ENCODE measurements at places on chromosomes 5 and 9. TPM values are rescaled to one million over a fixed set of nuclear protein-coding genes. Genes with fewer than 3 reads are reported as not detected.

DNA sequence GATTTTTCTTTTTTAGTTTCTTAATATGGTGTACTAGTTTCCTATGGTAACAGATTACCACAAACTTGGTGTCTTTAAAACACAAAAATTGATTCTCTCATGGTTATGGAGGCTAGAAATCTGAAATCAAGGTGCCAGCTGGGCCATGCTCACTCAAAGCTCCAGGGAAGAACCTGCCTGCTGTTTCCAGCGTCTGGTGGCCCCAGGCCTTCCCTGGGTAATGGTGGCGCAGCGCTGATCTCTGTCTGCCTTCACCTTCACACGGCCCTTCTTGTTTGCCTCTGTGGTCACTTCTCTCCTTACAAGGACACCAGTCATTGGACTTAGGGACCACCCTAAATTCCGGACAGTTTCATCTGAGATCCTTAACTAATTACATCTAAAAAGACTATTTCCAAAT is 70.5 kb upstream of the GFPT2 start:
- DNase-seq: no peak

GRCh38 chr5:88094403-88094802 is 174.2 kb downstream of the TMEM161B start:
- DNase-seq: no peak

- DNase-seq: no peak
Measured at GRCh38 chr9:105330201-105330600, 85.8 kb downstream of the SLC44A1 start.

GRCh38 chr9:25261445-25261844 is 416.8 kb downstream of the TUSC1 start:
- no peak for DNase-seq

- DNase-seq: no peak
Measured at GRCh38 chr5:93620487-93621326, 37.7 kb downstream of the NR2F1 start.

Gene GDA
- total RNA-seq: 0.33 TPM

- DNase-seq: no peak
Measured at GRCh38 chr9:109683521-109683920, 96.5 kb upstream of the PALM2AKAP2 start.

DNA sequence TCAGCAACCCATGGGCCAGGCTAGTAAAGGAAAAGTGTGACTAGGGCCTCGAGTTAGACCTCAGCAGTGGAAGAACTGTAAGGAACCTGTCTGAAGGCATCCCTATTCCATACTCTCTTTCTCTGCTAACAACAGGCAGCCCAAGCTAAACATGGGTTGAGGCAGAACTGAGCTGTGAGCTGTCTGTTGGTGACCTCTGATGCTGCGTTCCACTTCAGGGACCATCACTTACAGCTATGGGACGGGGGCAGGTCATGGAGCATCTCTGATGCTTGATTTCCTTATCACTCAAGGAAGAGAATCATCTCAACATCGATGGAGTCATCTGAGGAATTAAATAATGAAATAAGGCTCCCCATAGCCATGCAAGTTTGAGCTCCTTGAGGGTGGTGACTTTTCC is 174.8 kb downstream of the ACTL7B start:
- no peak for DNase-seq

- DNase-seq: no peak
Measured at GRCh38 chr5:68251386-68251785, 35.8 kb downstream of the PIK3R1 start.

Gene MYMK
- not detected for total RNA-seq

Gene IFNK
- not detected for total RNA-seq

DNA sequence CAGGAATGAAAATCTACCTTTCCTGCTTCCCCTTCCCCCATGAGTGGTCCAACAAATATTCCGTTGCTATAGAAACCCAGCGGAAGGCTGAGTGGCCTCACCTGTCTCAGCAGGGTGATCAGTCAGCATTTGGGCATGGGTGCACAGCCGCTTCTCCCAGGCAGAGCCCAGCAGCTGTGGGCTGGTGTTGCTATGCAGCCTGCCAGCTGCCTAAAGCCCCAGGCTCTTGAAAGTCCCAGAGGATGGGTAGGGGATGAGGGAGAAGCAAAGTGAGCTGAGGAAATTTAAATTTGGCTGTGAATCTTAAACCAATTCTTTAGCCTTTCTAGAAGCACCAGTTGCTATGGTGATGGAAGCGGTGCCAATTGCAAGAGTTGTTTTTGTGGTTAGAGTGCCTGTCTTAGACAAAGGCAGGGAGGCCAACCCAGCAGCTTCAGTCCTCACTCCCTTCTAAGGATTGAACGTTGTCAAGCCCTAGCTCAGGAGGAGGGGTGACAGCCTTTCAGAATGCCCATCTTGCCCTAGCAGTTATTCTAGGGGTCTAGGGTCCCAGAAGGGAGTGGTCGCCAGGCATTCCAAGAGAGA is 151.5 kb upstream of the PITX1 start:
- DNase-seq: no peak

DNA sequence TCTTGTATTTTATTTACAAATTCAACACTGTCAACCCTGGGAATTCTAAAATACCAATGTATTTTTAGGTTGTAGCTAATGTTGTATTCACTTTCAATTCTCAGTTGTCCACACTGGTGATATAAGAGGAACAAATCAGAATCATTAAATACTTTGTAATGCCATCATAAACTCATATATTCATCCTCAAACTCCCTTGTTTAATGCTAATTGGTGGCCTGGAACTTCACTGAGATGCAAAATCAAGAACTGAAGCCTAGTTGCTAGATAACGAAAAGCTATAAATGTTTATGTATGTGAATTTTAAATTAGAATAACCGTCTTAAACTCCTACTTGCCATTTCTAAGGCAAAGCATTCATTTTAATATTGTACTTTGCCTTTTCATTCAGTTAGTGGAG is 274.7 kb downstream of the RAB3C start:
- DNase-seq: no peak

Gene PCDHB14
- total RNA-seq: 2.7 TPM

DNA sequence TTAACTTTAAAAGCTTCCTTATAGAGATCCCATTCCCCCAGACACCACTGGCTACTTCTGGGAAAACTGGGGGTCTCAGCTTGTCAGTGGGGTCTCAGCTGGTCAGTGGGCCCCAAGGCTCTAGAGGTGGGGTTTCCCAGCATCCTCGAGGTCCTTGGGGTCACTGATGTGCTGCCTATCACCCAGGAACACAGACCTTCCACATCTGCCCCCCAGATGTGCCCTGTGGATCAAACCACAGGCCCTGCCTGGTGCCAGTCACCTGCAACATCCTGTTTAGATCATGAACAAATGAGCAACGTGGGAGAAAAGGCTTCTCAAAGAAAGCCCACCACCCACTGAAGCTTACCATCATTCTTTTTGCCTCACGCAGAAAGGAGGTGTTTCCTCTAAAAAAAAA is 165.6 kb upstream of the FSTL4 start:
- DNase-seq: no peak

Gene WWC1
- total RNA-seq: 2.1 TPM

Gene DNM1
- total RNA-seq: 87.0 TPM

- DNase-seq: no peak
Measured at GRCh38 chr9:97774673-97775072, 77.5 kb upstream of the XPA start.

DNA sequence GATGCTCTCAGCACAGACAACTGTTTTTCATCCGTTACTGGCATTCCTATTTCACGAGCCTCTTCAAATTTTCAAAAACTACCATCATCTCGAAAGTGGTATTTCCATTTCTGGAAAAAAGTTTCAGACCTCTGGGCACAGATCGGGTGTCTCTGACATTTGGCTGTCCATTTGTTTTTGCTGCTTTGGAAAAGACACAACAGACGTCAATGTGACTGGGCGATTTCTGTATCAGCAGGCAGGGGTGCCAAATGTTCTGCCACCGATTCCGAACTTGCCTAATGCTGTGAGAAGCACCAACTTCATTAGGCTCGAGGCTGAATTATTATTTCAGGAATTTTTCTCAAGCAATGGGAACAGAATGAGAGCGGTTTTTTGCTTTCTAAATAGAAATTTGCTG is 105.6 kb downstream of the ARSB start:
- no peak for DNase-seq

Gene MCIDAS
- not detected for total RNA-seq

Measured in chondrocyte (in vitro differentiated cells).